Activated T-cell treated with anti-CD3 and anti-CD28 coated beads, Interleukin-2, amount 50 U/mL, for 72 hours (primary cell): ENCODE measurements at places on chromosomes 2 and 18. TPM values are rescaled to one million over a fixed set of nuclear protein-coding genes. Genes with fewer than 3 reads are reported as not detected.
A peak's percentile ranks its signal among the peaks of the same experiment; 100 is the strongest.

CRYGD gene
- total RNA-seq = not detected

IFIH1 gene
- total RNA-seq = 37.8 TPM

DNA sequence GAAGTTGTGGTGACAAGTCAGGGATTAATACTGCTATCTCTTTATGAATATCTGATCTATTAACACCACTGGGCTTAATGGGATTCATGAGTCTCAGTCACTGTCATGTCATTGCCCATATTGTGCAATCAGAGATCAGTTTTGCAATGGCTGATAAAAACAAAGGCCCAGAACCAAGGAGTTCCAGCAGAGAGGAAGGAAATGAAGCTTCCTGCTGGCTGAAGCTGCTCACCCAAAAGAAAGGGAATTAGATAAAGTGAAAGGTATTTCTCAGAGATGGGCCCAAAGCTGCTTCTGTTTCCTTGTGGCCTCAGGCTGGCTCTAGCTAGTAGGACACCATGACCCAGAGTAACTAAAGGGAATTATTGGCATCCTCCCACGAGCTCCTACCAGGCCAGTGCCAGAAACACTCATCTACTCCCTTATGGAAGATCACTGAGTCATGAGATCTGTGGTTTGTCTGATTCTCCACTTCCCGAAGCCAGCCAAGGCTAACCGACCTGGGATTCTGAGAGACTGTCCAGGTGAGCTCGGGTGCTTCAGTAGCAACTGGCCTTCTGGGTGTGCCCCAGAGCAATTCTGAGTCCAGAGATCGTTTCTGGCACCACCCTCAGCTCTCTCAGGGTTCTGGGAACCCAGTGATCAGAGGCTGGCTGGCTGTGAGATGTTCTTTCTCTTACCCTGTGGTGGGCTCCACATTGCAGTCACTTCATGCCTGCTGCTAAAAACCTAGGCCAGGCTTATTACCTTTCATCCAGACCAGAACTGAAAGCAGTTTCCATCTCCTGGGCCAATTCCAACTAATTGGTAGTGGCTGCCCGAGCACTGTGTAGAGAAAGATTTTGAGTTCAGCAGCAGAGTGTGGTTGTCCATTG is 129.5 kb upstream of the PELI1 start:
- DNase-seq = no peak

DNA sequence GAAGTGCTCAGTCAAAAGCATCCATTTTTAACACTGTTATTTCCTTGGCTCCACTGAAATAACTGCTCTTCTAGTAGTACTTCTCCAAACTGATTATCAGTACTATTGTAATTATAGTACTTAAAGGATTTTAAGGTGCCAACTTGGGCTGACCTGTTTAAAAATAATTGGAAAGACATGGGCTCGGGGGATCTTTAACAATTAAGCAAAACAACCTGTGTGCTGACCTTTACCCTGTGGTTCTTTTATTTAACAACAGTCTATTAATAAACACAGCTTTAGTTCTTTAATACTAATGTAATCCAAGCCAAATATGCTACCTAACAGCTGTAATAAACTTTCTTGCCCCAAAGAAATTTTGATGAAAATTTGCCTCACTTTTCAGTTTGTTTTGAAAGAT is 6.9 kb upstream of the ITPRID2 start:
- DNase-seq = no peak

- no peak for DNase-seq
Measured at GRCh38 chr18:65983750-65984149, 232.9 kb downstream of the CDH7 start.

DNA sequence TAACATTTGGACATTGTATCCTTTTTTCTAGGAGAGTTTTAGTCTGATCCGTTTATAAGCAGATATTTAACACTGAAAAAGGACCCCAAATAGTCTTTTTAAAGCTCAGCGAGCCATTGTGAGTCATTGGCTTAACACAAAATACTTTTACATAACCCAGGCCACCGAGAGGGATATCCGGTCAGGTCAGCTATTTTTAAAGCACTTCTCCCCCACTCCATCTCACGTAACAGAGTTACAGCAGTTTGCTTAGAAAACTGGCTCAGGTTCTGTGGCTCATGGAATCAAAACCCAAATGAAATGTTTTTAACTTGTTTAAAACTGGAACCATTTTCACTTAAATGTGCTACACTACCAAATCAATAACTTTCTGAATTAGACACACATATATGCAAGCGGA is 23.9 kb downstream of the COL4A3 start:
- no peak for DNase-seq

DNA sequence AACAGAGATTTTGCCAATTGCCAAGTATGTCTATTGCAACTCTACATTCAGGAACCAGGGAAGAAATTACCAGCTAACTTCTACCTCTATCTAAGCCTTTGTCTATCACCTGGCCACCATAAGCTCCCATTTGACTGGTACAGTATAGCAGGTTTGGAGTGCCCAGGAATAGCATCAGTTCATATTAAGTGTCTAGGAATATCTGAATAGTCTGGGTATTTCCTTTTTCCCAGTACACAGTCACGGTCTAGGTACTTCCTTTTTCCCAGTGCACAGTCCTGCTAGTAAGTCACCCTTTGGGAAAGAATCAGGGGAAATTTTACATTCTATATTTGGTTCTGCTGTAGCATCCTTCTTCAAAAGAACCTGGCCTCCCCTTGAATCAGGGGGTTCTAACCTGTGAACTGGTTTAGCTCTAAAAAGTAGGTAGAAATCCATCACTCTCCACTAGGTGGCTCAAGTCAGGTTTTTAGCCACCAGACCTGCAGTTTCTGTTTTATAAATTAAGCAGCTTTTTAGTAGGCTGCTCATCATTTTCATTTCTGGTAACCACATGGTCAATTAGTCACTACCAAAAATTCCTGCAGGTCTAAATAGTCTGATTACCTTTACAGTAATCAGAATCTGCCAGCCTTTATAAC is 49.3 kb upstream of the DNAJC10 start:
- peak; percentile 4 for DNase-seq
